ENCODE measurements at places on chromosomes 6 and 20. TPM values are rescaled to one million over a fixed set of nuclear protein-coding genes. Genes with fewer than 3 reads are reported as not detected.

- H3K4me3 ChIP-seq: no peak overlapping the region
- DNase-seq: peak; percentile 8
- no peaks in the 10 kb centered on the region for H3K36me3 ChIP-seq
- no peak overlapping the region for H3K27ac ChIP-seq
Measured at GRCh38 chr6:99467509-99468106, 42.5 kb upstream of the PNISR start.

HRH3 gene
- not detected for total RNA-seq

- no peak overlapping the region for H3K27ac ChIP-seq
- no peak overlapping the region for H3K4me3 ChIP-seq
- no peaks in the 10 kb centered on the region for H3K36me3 ChIP-seq
- DNase-seq: no peak
- H3K4me1 ChIP-seq: no peaks in the 10 kb centered on the region
Measured at GRCh38 chr6:41422161-41422560, 86.8 kb downstream of the NCR2 start.

DACT2 gene
- total RNA-seq: not detected

GRCh38 chr6:14092316-14092715 is 25.3 kb upstream of the CD83 start:
- H3K4me3 ChIP-seq: no peak overlapping the region
- peaks cover 14% of the 10 kb centered on the region for H3K27me3 ChIP-seq
- no peak for DNase-seq
- H3K4me1 ChIP-seq: no peaks in the 10 kb centered on the region
- no peak overlapping the region for H3K27ac ChIP-seq
